ENCODE measurements at places on chromosomes 7 and 10.

- no peak for ATAC-seq
Observed at GRCh38 chr10:114956466-114956865, 18.5 kb downstream of the TRUB1 start.

- no peak for ATAC-seq
Observed at GRCh38 chr7:117323305-117323850, 520 bp upstream of the WNT2 start.

DNA sequence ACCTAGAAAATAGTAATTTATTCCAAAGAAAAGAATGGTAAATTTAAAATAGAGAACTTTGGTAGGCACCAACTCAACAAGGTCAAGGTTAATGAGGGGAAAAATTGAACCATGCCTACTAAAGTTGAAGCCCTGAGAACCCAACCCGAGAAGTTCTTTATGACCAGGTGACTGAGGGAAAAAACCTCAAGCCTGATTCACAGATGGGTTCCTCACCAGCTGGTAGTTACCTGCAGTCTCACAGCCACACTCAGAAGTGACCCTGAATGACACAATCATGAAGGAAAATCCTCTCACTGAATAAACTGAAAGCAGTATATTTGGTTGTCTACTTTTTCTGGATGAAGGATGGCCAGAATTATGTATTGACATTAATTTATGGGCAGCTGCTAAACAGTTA lies 7.0 kb downstream of the C10orf67 start:
- ATAC-seq, result peak; percentile 65

DNA sequence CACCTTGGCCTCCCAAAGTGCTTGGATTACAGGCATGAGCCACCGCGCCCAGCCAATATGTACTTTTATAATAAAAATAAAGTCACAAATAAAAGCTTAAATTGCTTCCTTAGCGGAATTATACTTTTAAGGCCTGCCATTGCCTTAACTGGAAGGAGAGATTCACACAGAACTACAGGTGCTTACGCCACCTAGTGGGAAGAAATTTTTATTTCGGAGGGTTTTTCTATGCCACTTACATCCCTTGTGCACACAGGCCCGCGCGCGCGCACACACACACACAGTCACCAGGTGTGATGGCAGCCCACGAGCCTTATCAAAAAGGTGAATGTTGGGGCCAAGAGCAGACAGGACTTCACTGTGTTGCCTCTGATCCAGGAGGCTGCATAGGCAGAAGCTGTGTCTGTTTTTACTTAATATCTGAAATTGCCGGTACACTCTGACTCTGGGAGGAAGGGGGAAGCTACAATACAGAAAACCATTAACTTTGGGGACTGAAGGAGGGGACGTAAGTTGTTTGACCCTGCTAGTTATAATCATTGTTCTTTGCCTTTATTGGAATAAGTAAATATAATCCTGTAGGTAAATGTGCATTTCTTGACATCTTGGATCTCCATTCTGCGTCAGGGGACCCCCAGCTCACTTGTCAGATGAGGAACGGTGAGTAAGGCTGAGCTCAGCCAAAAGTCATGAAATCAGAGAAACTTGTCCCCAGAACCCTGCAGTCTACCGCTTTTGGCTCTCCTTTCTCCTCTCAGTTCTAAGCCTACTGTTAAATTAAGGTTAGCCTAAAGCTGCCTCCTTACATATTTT lies 87.1 kb downstream of the SLC16A9 start:
- ATAC-seq, result no peak

GRCh38 chr7:19101472-19101871 lies 16.0 kb downstream of the TWIST1 start:
- ATAC-seq, result no peak

- no peak for ATAC-seq
Observed at GRCh38 chr7:123995617-123996326, 37.1 kb downstream of the TMEM229A start.

GRCh38 chr7:24656608-24657007 lies 83.4 kb downstream of the PALS2 start:
- no peak for ATAC-seq

GRCh38 chr10:625333-625696 lies 64.2 kb downstream of the DIP2C start:
- ATAC-seq, result no peak

DNA sequence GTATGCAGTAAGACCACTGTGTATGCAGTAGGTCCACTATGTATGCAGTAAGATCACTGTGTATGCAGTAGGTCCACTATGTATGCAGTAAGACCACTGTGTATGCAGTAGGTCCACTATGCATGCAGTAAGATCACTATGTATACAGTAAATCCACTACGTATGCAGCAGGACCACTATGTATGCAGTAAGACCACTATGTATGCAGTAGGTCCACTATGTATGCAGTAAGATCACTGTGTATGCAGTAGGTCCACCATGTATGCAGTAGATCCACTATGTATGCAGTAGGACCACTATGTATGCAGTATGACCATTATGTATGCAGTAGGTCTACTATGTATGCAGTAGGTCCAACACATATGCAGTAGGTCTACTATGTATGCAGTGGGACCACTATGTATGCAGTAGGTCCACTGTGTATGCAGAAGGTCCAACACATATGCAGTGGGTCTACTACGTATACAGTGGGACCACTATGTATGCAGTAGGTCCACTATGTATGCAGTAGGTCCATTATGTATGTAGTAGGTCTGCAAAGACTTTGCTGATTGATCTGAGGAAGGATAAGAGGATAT lies 313.6 kb downstream of the ADARB2 start:
- ATAC-seq, result no peak

DNA sequence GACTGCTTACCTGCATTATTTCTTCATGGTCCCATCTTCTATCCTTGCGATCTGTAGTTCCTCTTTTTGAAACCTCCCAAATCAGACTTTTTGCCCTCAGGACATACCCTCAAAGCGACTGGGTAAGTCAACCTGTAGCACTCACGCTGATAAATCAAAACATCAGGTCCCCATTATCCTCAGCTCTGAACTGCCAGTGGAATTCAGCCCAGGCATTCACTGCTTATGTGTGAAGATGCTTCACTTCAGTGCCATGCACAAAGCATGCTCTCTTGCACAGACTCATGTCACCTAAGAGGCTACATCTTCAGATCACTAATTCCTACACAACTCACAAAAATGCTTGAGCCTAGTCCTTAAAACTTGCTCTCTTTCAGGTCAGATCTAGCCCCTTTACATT lies 283.6 kb upstream of the KLF6 start:
- ATAC-seq, result no peak

DNA sequence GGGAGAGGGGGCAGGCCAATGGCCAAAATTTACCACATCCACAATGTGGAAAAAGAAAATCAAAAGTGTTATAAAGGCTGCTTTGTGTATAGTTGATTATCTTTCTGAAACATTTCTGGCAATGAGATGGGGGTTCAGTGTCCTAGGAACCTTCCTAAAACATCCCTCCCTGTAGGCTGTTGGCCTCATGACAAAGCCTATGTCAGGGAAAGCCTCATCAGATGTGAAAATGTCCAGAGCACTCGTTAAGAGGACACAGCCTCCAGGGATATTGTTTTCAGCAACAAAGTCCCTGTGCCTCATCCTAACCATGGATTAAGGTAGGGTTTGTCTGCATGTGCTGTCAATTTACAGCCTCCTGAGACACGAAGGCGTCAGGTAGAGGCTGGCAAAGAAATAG lies 17.0 kb downstream of the SUN3 start:
- no peak for ATAC-seq

DNA sequence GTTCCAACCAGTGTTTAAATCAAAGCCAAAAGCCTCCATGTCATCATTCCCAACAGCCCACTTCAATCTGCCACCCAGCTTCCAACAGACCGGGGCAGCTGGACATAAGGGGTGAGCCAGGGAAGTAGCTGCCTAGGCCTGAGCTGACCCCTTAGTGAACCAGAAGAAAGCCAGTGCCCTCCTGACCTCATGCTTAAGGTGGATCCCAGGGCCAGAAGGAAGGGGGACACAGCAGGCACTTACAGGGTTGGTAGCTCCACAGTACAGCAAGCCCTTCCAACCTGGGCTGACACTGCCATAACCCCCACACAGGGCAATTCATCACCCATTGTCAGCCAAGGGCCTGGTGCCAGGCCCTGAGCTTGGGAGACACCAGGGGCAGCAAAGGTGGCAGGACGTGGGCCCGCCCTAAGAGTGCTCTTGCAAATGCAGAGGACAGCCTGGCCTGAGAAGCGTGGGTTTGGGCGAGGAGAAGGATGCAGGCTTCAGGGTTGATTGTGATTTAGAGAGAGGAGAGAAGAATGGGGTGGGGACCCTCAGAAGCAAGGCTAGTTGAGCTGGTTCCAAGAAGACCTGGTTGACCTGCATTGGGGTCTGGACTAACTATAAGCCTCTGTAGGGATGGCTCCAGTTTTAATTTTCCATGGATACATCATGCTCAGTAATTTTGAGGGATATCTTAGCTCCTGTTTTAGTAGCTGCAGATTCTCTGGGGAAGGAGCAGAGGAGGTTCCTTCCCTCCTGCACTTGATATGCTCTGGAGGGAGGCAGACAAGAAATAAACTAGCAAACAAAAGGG lies 3.1 kb upstream of the CYP26A1 start:
- no peak for ATAC-seq

DNA sequence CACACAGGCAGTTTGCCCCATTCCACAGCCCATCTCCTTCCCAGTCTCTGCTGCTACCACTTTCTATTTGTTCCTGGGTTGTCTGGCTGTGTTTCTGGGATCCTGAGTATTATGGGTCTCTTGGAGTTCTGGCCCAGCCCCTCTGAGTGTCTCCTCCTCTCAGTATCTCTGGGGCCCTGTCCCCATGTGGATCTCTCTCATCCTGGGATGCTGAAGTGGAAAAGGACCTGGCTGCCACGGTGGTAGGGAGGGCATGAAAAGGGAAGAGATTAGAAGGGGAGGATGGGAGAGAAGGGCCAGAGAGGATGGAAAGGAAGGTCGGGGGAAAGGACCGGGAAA lies 54.5 kb upstream of the LBX1 start:
- no peak for ATAC-seq

- no peak for ATAC-seq
Observed at GRCh38 chr10:69759641-69760040, 42.1 kb upstream of the COL13A1 start.

DNA sequence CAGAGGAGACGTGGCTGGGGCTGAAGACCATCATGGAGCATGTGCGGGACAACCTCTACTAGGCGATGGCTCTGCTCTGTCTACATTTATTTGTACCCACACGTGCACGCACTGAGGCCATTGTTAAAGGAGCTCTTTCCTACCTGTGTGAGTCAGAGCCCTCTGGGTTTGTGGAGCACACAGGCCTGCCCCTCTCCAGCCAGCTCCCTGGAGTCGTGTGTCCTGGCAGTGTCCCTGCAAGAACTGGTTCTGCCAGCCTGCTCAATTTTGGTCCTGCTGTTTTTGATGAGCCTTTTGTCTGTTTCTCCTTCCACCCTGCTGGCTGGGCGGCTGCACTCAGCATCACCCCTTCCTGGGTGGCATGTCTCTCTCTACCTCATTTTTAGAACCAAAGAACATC lies 22.0 kb upstream of the CPA5 start:
- ATAC-seq, result no peak

- ATAC-seq, result peak; percentile 49
Observed at GRCh38 chr10:7409045-7409731, 1.6 kb downstream of the SFMBT2 start.

DNA sequence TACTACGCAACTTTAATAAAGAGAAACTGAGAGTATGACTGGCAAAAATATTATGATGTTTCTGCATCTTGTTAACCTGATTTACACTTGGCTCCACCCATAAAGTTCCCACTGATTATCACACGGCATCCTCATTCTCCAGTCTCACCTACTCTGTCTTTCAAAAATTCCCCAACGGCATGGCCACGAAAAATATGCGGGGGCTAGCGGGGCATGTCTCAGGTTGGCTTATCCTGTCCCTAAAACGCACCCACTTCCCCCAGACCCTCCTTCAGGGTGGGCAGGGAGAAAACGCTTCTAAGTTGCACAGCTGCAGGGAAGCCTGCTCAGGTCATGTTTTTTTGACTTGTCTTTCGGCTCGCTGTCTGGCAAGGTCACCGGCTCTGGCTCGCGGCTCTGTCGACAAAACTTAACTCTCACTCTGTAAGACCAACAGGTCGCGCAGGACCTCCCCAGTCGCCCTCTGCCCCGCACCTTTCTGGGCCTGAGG lies 3.8 kb downstream of the CDK6 start:
- peak; percentile 8 for ATAC-seq

- ATAC-seq, result no peak
Observed at GRCh38 chr7:81682873-81683272, 87.0 kb downstream of the HGF start.

GRCh38 chr10:130857631-130858295 lies 453.8 kb downstream of the TCERG1L start:
- no peak for ATAC-seq

DNA sequence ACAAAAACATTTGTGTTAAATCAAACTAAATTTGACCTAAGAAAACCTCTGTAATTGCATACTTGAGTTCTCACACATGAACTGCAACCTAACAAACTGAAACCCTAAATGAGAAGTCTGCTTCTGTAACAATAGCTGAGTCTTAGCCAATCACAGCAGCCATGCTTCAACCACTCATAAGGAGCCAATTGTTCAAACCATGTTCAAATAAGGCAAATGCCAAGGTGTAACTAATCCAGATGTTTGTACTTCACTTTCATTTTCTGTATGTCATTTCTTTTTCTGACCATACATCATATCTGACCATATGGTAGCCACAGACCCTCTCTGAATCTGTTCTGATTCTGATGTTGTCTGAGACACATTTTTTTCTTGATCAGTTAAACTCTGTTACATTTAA lies 47.5 kb upstream of the ANTXRL start:
- peak; percentile 41 for ATAC-seq
